Smooth muscle cell of the umbilical artery (primary cell): ENCODE measurements at places on chromosomes 4 and X. TPM values are rescaled to one million over a fixed set of nuclear protein-coding genes. Genes with fewer than 3 reads are reported as not detected.

The GLRA3 gene
- not detected in 2 replicates for total RNA-seq

The EFNB1 gene
- 16.6 and 26.9 TPM in 2 replicates for total RNA-seq

The TENM3 gene
- 28.5 and 44.3 TPM in 2 replicates for total RNA-seq

The TRIM60 gene
- not detected in 2 replicates for total RNA-seq

The MYOZ2 gene
- 0.60 TPM in 1 of 2 replicates, not detected in the other for total RNA-seq

The CCDC110 gene
- 5.0 and 7.8 TPM in 2 replicates for total RNA-seq

The APELA gene
- total RNA-seq: not detected in 2 replicates

The TEC gene
- total RNA-seq: under 0.01 and 0.78 TPM in 2 replicates

The LGI2 gene
- total RNA-seq: under 0.01 TPM in 1 of 2 replicates, not detected in the other

The TMEM144 gene
- 9.8 and 14.0 TPM in 2 replicates for total RNA-seq

The TCEAL6 gene
- total RNA-seq: not detected in 2 replicates

The PARM1 gene
- 0.23 and 0.89 TPM in 2 replicates for total RNA-seq

The NLGN4X gene
- not detected in 2 replicates for total RNA-seq

The ARR3 gene
- total RNA-seq: not detected in 2 replicates

The SRPX gene
- 94.4 and 124 TPM in 2 replicates for total RNA-seq
